ENCODE measurements at places on chromosomes 5 and 9. TPM values are rescaled to one million over a fixed set of nuclear protein-coding genes. Genes with fewer than 3 reads are reported as not detected.

GLDC gene
- polyA plus RNA-seq, result 26.7 TPM

DNA sequence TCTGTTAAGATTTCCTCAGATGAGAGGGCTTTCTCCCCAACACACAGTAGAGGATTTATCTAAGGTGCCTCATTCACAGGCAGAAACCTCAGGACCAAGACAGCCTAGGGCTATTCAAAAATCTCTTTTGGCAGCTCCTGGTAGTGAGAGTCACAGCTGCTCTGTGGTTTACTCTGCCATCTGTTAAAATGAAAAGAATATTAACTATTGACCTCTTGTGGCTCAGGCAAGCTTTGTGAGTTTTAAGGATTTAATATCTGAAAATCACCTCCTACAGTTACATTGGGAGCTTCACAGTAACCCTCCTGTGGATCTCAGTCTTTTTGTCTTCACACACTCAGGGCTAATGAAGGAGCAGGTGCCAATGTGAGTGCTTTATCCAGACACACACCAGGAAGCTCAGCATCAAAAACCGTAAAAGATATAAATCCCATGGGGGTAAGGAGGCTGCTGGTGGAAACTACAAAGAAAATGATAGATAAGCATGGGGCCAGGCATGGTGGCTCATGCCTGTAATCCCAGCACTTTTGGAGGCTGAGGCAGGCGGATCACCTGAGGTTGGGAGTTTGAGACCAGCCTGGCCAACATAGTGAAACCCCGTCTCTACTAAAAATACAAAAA is 29.7 kb downstream of the PPP1R2B start:
- DNase-seq, result no peak

DNA sequence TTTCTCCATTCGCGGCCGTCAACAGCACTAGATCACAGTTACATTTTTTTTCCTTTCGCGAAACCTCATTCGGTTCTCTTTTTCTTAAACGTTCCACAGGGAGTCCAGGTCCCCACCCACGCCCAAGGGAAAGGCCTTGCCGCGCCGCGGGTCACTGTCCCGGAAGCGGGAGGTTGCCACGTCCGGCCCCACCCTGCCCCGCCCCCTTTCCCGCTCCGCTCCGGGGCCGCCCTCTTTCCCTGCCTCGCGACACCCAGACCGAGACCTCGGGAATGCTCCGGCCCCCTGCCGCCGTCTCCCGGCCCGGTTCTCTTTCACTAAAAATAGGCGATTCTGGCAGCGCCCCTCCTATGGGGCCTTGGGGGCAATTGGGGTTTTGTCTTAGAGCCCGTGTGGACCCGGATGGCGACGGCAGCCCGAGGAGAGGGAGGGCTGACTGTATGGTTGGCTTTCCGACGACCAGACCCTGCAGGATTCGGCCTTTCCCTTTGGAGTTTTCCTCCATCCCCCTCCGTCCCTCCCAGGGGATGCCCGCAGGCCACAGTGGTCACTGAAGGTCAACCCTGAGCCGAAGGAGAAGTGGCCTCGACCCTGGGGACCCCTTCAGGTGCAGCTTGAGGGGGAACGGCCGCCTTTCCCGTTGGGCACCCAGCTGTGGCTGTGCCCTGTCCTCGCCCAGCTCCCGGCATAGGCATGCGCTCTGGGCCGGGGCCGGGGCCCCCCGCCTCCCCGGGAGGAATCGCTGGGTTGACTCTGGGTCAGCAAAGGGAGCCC is 2.8 kb upstream of the RACK1 start:
- DNase-seq, result peak; percentile 90

RARS1 gene
- 25.1 TPM for polyA plus RNA-seq

CCNI2 gene
- polyA plus RNA-seq, result 0.02 TPM

KDM3B gene
- polyA plus RNA-seq, result 6.8 TPM

DNA sequence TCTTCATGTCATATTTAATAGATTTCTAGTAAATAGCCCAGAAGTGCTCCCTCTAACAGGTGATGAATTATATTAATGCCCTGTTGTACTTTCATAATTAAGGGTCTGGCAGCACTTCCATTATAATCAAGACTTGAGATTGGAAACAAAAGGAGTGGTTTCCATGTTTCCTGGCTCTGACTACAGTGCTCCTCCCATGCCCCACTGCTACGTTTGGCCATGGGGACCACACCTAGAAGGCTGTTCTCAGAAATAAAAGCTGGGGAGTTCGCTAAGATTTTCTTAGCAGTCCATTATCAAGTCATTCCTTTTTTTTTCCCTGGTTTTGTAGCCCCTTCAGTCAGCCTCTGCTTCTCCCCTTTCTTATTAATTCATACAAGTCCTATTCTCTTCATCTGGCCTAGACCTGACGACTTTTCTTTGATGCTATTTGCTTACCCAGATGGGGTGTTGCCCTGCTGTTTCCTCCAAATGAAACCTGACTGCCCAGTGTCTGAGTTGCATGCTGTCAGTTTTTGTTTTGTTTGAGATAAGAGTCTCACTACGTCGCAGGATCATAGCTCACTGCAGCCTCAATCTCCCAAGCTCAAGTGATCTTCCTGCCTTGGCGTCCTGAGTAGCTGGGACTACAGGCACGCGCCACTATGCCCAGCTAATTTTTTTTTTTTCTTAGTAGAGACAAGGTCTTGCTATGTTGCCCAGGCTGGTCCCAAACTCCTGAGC is 312.1 kb upstream of the EFNA5 start:
- DNase-seq, result no peak

GRCh38 chr5:140925806-140926442 is at the start of gene PCDHAC1:
PCDHAC1 (plus strand) TSS chr5:140926299; CDS start chr5:140926893, 594 bp downstream.
- DNase-seq, result no peak

DNA sequence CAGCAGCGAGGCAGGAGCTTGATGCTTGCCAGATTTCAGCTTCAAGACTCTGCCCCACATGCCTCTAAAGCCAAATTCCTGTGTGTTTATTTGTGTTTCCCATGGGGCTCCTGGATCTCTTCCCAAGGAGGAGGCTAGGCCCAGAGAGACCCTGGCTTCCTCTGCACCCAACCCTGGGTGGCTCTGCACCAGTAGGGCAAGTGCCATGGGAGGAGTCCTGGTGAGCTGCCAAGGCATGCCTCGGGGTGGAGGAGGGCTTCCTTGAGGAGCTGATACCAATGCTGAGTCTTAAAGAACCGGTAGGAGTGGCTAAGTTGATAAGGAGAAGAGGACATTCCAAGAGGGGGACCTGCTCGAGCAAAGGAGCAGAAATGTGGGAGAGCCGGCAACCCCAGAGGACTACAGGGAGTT is 6.8 kb upstream of the TIFAB start:
- peak; percentile 77 for DNase-seq

DNA sequence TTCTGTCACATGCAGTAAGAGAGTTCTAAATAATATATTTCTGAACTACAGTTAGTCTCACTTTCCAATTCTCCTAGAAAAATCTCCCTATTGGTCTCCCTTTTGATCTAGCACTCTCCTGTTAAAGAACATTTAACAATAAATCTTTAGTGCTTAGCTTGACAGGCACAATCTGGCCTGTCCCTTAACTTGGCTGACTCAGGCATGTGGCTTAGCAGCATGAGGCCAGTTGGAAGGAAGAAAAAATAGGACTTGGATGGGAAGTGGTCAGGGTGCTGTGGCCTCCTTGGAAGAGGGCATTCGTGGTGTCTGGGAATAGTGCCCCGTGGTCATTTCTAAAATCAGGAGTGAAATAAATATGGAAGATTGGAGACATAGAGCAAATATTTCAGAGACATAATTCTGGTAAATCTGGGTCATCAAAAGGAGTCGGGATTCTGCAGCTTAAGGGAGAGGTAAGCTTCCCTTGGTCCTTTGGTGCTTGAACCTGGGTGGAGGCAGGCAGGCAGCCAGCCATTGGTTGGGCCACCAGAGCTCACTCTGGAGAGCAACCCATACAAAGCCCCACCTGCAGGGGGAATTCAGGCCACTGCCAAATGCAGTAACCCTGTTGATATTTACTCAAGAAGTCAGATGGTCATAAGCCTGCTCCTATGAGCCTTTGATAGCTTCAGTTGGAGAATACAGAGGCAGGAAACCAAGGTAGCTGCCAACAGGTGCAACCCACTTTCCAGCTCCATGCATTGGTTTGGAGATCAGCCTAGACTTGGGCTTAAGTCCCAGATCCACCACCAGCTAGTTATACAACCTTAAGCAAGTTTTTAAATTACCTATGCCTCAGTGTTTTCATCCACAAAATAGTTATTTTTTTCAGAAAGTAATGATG is 28.8 kb upstream of the TLE4 start:
- no peak for DNase-seq

- DNase-seq, result no peak
These were observed 15.9 kb downstream of the CYSTM1 start for GRCh38 chr5:140190872-140191218.

DNA sequence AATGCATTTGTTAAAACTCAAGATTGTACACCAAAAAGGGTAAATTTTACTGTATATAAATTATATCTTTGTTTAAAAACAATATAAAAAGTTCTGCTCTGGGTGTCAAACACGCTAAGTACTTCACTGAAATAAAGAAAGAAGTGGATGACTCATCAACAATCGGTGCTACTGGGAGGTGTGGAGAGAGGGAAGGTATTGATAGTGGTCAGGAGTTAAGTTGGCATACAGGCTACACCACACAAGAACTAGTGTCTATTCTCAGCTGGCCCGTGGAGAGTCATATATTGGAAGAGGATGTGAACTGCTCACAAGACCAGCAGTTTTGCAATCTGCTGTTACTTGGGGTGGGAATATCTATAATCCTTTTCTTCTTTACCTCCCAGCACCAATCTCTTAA is 145.7 kb upstream of the TRPC7 start:
- no peak for DNase-seq

DNA sequence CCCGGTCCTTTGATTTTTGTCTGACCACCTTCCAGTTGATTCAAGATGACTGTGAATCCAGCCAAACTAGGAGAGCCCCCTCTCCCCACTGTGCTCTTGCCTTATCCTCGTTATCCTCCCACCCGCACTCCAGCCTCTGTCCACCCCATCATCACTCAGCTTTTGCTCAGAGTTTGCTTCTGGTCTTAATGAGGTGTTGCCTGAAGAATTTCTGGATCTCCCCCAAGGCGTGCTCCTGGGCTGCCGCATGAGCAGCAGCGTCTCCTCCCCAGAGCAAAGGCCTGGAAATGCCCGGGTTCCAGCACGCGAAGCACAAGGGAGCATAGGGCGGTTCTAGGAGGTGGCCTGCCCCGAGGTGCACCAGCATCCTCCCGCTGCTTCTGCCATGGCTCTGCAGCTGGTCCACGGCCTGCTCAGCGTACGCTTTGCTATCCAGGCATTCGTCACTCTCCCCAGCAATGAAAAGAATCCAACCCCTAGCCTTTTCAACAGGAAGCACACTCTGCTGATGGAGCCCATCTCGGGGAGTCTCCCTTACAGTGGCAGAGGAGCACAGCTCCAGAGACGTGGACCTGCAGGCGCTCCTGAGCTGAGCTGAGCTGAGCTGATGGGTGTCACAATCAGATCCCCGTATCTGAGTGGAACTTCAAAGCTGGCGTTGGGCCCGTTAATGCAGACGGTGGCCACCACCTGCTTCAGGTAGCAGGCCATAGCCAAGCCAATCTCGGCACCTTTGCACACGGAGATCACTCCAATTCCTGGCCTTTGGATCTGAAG is 50.7 kb downstream of the BAAT start:
- DNase-seq, result no peak

DNA sequence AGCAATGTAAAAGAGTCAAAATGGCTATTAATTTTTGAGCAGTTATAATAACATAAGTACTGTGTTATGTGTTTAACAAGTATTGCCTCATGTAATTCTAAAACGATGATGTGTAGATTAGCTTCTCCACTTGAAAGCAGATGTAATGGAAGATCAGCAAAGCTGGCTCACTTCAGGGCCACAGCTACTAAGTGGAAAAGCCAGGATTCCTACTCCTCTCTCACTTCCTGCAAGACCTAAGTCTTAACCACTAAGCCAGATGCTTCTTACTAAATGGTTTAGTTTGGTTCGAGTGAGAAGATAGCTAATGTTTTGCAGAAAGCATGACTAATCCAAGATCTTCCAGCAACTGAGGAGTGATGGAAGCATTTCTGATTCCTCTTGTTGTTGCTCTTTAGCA is 15.7 kb upstream of the TNC start:
- no peak for DNase-seq

GRCh38 chr9:134768709-134769351 is 111.8 kb upstream of the FCN2 start:
- no peak for DNase-seq

DNA sequence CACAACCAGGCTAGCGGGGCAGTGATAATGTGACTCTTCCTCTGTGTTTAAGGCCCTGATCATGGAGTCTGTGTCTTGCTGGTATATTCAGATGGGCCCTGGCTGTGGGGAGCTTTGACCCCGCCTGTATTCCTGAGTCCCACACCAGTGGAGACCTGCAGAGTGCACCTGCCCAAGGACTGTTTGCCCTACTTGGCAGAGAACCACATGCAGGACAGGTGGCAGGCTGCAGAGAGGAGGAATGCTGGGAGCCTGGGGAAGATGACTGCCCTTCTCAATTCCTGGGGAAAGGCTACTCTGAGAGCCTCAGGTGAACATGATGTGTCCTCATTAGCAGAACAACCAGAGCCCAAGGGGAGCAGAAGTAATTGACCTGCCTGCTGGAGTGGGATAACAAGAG is 36.2 kb downstream of the IARS1 start:
- no peak for DNase-seq

- DNase-seq, result no peak
These were observed 45.3 kb downstream of the FBXW11 start for GRCh38 chr5:171961117-171961516.

DNA sequence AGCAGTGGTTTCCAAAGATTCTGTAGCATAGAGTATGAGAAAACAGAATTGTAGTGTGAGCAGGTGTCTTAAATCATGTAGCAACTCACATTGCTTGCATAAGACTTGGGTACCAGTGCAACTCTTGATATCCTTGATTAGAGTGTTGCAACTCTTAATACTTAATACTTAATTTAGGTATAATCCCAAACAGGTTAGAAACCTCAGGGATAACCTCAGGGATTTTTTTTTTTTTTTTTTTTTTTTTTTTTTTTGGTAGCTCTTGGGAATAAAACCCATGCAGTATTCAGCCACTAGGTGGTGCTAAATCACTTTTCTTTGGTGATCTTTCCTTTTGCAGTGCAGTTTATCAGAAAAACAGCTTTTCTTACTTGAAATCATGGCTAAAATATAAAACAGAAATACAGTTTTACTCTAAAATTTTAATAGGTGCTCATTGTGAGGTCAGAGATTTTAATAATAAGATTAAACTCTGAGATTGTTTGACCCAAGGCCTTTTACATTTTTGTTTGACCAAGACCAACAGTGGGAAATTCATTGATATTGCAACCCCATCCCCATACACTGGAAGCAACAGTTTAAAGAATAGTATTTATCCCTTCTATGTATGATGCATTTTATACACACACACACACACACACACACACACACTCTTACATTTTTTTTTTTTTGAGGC is 55.3 kb downstream of the ERAP1 start:
- no peak for DNase-seq

DNA sequence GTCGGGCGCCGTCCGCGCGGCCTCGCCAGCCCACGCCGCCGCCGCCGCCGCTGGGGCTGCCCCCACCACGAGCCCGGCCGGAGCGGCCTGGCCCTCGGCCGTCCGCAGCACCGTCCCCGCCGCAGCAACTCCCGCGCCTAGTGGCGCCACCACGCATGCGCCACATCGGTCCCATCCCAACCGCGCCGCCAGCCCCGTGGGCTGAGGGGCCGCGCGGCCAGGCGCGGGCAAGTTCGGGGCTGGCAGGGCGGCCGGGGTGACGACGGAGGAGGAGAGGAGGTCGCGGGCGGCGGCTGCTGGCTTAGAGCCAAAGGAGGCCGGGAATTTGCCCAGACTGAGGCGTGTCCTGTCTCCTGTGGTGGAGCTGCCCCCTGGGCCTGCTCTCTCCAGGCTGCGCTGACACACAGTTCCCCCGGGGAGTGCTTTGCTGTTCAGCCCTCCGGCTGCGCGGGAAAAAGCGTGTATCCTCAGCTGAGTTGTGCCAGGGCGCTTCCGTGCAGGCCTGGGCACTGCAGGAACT is at the start of gene TUSC1:
Gene TUSC1 (minus strand): TSS at position 298 of the 520 bp plus-strand sequence. CDS start 132 bp downstream, at position 166.
- DNase-seq, result peak; percentile 86

GRCh38 chr5:38832810-38833209 is 13.0 kb upstream of the OSMR start:
- no peak for DNase-seq
